ENCODE measurements at places on chromosomes 7 and 10.

- DNase-seq = peak; percentile 92
Measured at GRCh38 chr7:131235489-131236317, 92.0 kb upstream of the MKLN1 start.

GRCh38 chr10:16599662-16600061, 78.0 kb upstream of the C1QL3 start:
- no peak for DNase-seq

- DNase-seq = no peak
Measured at GRCh38 chr7:127845522-127846214, 185.6 kb downstream of the LRRC4 start.

DNA sequence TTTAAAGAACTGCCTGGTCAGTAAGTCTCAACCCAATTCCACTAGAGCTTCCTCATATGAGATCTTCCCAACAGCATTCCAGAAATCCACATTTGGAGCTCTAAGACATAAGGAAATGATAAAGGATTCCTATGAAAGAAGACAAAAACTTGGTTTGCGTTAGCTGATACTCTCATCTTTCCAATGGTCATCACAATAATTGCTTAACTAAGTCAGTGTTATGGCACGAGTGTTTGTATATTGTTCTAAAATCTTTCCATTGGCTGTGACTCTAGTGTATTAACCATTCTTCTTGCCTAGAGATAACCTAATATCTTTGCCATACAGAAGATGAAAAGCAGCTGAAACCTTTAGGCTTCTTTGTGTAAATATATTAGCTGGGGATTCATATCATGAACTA, 289.0 kb downstream of the SNX13 start:
- DNase-seq = no peak

- no peak for DNase-seq
Measured at GRCh38 chr10:99656199-99657064, 2.9 kb upstream of the ENTPD7 start.

DNA sequence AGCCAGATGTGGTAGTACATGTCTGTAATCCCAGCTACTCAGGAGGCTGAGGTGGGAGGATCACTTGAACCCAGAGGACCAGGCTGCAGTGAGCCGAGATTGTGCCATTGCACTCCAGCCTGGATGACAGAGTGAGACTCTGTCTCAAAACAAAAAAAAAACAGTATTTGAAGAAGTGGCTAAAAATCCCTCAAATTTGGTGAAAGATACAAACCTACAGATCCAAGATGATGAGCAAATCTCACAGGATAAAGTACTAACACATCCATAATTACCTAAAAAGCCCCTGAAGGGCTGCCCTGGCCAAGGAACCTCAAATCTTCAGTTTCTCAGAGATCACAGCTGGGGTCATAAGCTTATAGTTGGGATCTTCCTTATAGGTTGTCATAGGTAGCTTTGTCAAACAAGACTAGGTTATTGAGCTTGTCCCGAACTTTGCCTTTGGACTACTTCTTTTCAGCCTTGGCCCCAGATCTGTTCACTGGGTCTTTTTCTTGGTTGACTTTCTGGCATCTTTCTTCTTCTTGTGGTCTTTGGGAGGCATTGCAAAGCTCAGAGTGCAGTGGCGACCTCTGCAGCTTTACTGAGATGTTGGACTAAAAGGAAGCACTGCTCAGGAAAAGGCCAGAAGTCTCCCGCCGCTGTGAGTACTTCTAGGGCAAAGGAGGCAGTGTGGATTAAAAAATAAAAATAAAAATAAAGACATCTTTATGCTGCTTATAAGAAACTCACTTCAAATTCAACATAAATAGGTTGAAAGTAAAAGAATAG, 28.6 kb upstream of the SAR1A start:
- no peak for DNase-seq

- no peak for DNase-seq
Measured at GRCh38 chr10:35783305-35783838, 141.3 kb upstream of the FZD8 start.

- no peak for DNase-seq
Measured at GRCh38 chr10:22495396-22495795, 150.1 kb downstream of the SPAG6 start.

GRCh38 chr10:11194859-11195586, 177.4 kb downstream of the CELF2 start:
- DNase-seq = no peak

Measured in AG20443 (cell line).